Fibroblast of the conjunctiva (primary cell): ENCODE measurements at places on chromosomes 11 and 22.

- DNase-seq: no peak
Measured at GRCh38 chr11:2328021-2328420, 26.2 kb downstream of the TSPAN32 start.

DNA sequence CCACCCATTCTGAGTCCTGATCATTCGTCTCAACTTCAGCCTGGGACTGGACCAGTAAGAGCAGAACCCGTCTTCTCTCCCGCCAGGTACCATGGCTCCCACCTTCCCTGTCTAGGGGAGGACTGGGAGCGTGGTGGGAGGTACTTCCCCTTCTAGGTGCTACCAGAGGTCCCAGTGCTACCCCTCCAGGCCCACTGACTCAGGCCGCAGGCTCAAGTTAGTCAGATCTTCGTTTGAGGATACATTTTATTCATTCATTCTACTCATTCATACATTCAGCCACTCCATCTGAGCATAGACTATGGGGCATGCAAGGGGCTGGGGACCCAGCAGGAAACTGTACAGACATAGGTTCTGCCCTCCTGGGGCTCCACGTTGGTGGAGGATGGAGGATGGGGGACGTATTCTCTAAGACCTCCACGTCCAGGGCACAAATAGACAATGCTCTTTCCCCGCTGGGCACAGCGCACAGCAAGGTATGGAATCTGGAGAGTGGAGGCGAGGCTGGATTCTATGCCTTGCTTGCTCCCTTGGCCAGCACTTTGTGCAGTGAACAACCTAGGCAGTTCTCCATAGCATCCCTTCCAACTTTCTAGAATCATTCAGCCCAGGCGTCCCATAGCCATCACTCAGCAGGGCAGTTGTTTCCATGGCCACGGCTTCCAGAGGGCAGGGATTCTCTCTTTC, 1.0 kb upstream of the RAB3IL1 start:
- DNase-seq: no peak

GRCh38 chr11:113181094-113181493, 133.3 kb upstream of the TTC12 start:
- DNase-seq: no peak

- DNase-seq: no peak
Measured at GRCh38 chr11:129536338-129536737, 160.7 kb downstream of the BARX2 start.

DNA sequence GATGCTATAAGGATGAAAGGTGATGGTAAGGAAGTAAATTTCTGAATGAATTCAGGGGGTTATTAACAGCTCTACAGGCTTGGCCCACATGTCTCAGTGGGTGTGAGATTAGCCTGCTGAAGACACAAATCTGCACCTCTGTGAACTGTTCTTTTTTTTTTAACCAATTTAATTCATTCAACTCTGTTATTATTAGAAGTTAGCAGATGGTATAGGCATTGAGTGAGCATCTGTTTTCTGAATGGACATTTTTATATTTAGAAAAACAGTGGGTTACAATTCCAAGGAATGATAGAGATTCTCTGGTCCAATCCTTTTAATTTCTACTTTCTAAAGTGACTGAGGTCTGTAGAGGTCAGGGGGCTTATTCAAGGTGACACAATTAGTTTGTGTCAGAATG, 122.0 kb upstream of the SORL1-AS1 start:
- DNase-seq: no peak

- no peak for DNase-seq
Measured at GRCh38 chr11:61472282-61472681, 36.3 kb upstream of the LRRC10B start.
